K562 (cell line): ENCODE measurements at places on chromosomes 1 and 21. TPM values are rescaled to one million over a fixed set of nuclear protein-coding genes. Genes with fewer than 3 reads are reported as not detected.

The SYCP1 gene
- not detected in 2 replicates for total RNA-seq

- H3K36me3 ChIP-seq = no peaks in the 10 kb centered on the region
- no peaks in the 10 kb centered on the region for H3K4me1 ChIP-seq
- H3K27me3 ChIP-seq = peaks cover 46% of the 10 kb centered on the region
- DNase-seq = no peak
These were observed 24.7 kb downstream of the TFF3 start for GRCh38 chr21:42290505-42290904.

DNA sequence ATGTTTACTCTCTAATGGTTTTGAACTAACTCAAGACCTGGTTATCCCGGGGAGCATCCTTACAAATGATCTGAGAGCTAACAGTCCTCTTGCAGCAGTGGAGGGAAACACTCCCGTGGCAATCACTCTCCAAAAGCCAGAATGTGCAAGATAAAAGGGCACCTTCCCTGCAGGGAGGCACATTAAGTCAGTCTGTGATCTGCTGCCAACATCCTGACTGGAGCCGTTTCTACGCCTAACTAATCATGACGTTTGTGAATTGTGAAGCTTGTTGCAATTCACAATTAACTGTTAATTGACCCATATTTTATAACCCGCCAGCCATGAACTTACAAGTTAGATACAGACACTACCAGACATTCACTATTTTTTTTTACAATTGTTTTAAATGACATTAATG lies 52.1 kb upstream of the LGALS8 start:
- DNase-seq = no peak
- no peaks in the 10 kb centered on the region; the same call in 2 of the 3 replicates for H3K27me3 ChIP-seq
- H3K4me3 ChIP-seq = no peak overlapping the region
- no peaks in the 10 kb centered on the region; the same call in 2 of the 3 replicates for H3K36me3 ChIP-seq
- no peak overlapping the region for H3K27ac ChIP-seq
- no peaks in the 10 kb centered on the region for H3K4me1 ChIP-seq

DNA sequence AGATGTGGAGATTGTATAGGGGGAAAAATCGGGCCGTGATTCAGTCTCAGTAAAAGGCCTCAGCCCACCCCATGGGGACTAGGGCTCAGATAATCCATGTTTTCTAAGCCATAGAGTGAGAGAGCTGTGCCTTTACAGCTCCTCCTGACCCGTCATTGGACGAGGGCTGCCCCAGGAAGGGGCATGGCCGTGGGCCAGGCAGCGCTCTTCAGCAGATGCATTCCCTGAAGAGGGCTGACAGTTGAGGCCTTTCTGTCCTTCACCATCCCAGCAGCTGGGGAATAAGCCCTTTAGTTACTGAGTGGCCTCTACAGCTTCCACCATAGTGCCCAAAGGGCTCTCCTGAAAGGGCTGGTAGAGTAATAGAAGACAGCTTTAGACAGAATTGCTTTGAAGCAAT lies 57.2 kb downstream of the ST3GAL3 start:
- H3K27ac ChIP-seq = no peak overlapping the region
- H3K36me3 ChIP-seq = no peaks in the 10 kb centered on the region
- DNase-seq = no peak
- H3K4me3 ChIP-seq = no peak overlapping the region
- peaks cover 7% of the 10 kb centered on the region; the same call in 1 of the 2 replicates for H3K4me1 ChIP-seq

DNA sequence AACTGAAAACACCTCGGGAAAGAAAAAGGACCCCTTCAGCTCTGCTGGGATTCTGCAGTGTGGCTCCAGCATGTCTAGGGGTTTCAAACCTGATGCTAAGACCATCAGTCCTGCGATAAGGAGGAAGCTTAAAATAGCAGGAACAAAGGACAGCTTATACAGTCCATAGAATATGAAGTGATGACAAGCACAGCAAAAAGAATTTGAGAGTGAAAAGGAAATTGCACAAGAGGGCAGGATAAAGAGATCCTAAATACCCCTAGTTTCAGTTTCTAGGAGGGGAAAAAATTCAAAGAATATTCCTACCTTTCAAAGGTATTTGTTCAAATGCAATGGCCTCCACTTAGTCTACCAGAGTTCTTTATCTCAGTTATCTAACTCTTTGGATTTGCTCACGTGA lies 171.4 kb downstream of the TGFB2 start:
- H3K4me3 ChIP-seq = no peak overlapping the region
- no peaks in the 10 kb centered on the region for H3K27me3 ChIP-seq
- H3K4me1 ChIP-seq = no peaks in the 10 kb centered on the region
- no peak overlapping the region for H3K27ac ChIP-seq
- DNase-seq = no peak

DNA sequence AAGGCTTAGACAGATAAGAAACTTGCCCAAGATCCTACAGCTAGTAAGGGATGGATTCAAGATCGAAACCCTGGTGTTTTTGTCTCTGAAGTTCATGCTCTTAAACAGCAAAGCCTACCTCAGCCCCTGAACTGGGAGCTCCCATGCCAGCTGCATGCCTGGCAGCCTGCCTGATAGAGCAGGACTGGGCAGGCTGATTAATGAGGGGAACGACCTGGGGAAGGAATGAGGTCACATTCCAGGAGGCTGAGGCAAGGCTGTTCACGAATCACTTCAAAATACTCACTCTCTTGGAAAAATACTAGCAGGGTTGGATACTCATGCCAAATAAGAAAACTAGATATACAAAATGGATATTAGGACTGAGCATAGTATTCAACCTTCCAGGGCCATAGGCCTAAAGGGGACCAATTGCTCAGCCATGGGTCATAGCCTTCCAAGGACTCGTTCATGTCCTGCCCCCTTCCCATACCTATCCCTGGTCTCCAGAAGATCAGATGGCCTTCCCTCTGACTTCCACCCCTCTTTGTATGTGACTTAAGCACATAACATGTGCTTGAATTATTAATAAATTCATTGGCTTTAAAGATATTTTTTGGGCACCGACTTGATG lies 15.6 kb upstream of the TACSTD2 start:
- no peaks in the 10 kb centered on the region for H3K4me1 ChIP-seq
- H3K27ac ChIP-seq = no peak overlapping the region
- peaks cover 3% of the 10 kb centered on the region; the same call in 2 of the 3 replicates for H3K27me3 ChIP-seq
- H3K36me3 ChIP-seq = no peaks in the 10 kb centered on the region
- H3K4me3 ChIP-seq = no peak overlapping the region
- no peak for DNase-seq
